C1 segment of cervical spinal cord (tissue), 14 donors: ENCODE measurements at places on chromosomes 11 and 22.

DNA sequence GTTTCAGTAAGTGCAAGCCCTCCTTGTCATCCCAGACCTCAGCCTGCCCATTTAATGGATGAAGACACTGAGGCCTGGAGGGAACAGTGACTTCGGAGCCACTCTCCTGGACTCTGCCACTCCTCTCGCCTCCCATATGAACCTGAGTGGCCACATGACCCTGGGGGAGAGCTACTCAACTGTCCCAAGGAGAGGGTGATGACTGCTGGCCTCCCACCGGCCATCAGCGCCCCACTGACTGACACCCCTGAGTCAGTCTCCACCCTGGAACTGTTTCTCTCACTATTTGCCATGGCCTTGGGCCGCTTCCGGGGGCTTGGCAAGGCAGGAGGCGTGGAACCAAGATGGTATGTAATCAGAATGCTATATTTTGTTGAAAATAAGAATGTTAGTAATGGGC, 17.1 kb downstream of the LRP5 start:
- no peak for DNase-seq

DNA sequence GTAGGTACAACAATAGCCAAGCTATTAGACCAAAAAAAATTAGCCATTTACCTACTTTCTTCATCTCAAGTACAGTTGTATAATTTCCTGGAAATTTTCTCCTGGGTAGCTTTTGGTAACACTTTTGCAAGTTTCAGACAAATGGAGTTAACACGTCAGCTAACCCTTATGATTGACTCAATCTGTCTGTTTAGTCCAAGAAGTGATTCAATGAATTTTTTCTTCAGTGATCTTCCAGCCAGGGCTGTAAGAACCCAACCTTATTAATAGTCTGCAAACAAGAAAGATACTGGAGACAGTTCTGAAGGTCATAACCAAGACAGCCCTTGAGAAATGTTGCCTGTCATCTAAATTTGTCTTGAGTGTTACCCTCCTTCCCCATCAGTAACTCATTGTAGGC, 30.1 kb upstream of the FIBIN start:
- DNase-seq, result no peak

GRCh38 chr11:77071077-77071476, 4.3 kb downstream of the CAPN5 start:
- no peak for DNase-seq

GRCh38 chr22:23913306-23913660, 19.1 kb downstream of the MIF start:
- no peak for DNase-seq

GRCh38 chr22:46866591-46866990, 104.1 kb downstream of the TBC1D22A start:
- DNase-seq, result no peak

GRCh38 chr22:28142361-28142961, 223.4 kb upstream of the PITPNB start:
- no peak for DNase-seq

GRCh38 chr11:126334659-126335462, 20.6 kb upstream of the ST3GAL4 start:
- no peak for DNase-seq

- no peak for DNase-seq
These were observed 18.2 kb downstream of the TTLL8 start for GRCh38 chr22:50039669-50040443.
